ENCODE measurements at places on chromosomes 2 and 18. TPM values are rescaled to one million over a fixed set of nuclear protein-coding genes. Genes with fewer than 3 reads are reported as not detected.

- no peak for DNase-seq
These were observed 29.5 kb upstream of the RBMS1 start for GRCh38 chr2:160522951-160523710.

DNA sequence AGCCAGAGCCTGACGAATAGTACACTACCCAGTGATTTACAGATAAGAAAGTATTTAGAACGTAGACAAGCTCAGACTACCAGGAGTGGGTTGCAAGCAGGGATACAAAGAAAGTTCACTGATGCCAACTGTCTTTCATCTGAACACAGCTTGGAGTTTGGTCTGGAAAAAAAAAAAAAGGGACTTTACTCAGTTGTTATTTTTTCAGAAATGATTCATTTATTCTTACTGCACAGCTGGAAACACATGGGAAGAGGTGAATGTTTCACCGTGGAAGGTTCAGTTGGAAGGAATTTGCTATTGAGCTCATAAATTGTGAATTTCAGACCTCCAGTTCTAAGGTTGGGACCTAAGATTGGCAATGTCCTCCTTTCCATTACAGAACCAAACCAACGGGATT, 259.7 kb downstream of the ETAA1 start:
- DNase-seq: no peak

Gene C2orf15
- 3.0 TPM for total RNA-seq

- peak; percentile 28 for DNase-seq
These were observed 10.9 kb upstream of the CDH20 start for GRCh38 chr18:61322265-61322873.

Gene TRIM43
- total RNA-seq: not detected

DNA sequence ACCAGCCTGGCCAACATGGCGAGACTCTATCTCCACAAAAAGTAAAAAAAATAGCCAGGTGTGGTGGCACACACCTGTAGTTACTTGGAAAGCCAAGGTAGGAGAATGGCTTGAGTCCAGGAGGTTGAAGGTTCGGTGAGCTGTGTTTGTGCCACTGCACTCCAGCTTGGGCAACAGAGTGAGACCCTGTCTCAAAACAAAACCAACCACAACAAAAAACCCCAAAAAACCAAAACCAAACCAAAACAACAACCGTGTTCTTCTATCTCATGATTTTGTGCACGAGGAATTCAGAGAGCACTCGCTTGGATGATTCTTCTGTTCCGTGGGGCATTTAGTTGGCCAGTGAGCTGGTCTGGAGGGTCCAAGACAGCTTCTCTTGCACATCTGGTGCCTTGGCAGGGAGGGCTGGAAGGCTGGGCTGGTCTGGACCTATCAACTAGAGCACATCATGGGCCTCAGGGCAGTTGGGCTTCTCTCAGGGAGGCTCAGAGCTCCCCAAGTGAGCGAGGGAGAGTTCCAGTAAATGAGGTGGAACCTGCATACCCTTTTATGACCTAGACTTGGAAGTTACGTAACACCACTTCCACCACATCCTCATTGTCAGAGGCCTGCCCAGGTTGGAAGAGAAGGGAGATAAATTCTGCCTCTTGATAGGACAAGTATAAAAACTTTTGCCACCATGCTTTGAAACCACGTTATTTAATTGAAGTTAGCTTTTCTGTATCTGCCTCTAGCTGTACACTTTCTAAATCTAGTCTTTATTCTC, 25.2 kb downstream of the SIX2 start:
- no peak for DNase-seq

- DNase-seq: no peak
These were observed 235.5 kb downstream of the CMPK2 start for GRCh38 chr2:6630209-6630608.

Data from upper lobe of left lung (tissue), 6 donors.